Heart right ventricle (tissue), 16 donors: ENCODE measurements at places on chromosomes 2 and 18. TPM values are rescaled to one million over a fixed set of nuclear protein-coding genes. Genes with fewer than 3 reads are reported as not detected.

GRCh38 chr2:166468124-166469024, 25.7 kb downstream of the SCN7A start:
- DNase-seq, result no peak

GRCh38 chr2:238004077-238004830, 37.4 kb downstream of the UBE2F start:
- DNase-seq, result no peak

DNA sequence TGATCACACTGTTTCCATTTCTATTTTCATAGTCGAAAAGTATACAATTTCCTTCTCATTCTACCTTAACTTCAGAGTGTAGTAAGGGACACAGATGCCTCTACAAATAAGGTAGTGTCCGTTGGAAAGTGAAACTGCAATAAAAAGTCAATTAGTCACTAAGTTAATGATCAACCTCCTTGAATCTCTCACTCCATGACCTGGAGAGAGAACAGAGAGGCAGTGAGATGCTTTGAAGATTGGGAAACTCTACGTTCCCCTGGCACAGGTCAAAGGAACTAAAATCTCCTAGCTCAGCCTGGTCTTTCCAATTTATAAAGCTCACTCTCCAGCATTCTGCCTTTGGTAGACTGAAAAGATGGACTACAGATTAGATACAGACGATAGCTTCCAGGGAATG, 153.8 kb upstream of the ACAA2 start:
- DNase-seq, result no peak

DNA sequence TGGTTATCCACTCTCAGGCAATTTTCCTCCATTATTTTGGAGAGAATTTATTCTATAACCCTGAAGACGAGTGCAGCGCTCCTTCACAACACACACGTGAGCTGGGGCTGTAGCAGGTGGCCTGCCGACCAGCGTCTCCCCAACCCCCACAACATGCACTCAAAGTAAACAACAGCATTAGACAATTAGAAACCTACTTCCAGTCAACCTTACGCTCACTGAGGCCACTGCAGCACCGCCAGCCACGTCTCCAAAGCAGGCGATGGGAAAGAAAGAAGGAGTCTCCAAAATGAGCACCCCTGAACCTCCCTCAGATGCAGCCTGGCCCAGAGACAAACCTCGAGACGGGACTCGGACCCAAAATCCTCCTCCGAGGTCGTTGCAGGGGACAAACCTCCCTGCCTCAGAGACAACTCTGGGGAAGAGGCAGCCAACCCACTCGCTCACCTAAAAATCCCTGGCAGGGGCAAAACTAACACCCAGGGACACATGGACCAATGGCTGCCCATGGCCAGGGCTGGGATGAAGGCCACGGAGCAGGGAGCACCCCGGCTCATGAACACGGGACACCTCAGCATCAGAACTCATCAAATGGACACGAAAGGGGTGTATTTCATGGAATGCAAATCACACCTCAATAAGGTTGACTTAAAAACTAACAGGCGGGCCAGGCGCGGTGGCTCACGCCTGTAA, 2.6 kb downstream of the SLC66A2 start:
- no peak for DNase-seq

DNA sequence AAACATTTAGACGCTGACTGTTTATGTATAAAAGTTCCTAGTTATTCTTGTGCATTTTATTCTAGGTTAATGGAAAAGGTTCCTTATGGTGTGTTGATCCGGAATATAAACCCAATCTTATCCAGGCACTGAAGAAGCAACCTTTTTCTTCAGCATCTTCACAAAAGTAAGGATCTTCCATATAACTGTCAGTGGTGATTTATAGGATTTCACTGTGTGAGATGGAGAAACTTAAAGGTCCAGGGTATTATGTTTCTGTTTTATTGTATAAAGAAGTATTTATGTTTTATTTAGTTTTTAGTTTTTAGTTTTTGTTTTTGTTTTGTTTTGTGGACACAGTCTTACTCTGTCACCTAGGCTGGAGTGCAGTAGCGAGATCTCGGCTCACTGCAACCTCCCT, 171.0 kb upstream of the STON1 start:
- no peak for DNase-seq

- DNase-seq, result no peak
Measured at GRCh38 chr2:166784296-166784946, 103.9 kb upstream of the XIRP2 start.

- no peak for DNase-seq
Measured at GRCh38 chr2:184767059-184767458, 168.7 kb downstream of the ZNF804A start.

DNA sequence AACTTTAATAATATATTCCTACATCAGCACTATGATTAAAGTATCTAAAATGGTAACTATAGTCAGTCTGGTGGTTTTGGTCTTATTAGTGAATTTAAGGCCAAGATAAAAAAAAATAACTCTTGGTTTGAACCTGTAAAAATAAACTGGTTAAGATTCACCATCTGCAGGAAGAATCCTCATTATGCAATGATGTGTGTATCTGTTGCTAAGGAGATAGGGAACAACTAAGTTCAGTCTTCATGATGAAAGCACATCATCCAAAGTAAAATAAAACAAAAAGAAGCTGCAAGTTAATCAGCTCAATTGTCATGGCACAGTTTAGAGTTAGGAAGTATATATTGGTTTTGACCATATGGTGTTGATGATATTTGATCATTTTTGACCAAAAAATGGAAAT, 466.0 kb downstream of the NYAP2 start:
- no peak for DNase-seq

GRCh38 chr2:21231985-21232384, 108.2 kb downstream of the TDRD15 start:
- no peak for DNase-seq

DNA sequence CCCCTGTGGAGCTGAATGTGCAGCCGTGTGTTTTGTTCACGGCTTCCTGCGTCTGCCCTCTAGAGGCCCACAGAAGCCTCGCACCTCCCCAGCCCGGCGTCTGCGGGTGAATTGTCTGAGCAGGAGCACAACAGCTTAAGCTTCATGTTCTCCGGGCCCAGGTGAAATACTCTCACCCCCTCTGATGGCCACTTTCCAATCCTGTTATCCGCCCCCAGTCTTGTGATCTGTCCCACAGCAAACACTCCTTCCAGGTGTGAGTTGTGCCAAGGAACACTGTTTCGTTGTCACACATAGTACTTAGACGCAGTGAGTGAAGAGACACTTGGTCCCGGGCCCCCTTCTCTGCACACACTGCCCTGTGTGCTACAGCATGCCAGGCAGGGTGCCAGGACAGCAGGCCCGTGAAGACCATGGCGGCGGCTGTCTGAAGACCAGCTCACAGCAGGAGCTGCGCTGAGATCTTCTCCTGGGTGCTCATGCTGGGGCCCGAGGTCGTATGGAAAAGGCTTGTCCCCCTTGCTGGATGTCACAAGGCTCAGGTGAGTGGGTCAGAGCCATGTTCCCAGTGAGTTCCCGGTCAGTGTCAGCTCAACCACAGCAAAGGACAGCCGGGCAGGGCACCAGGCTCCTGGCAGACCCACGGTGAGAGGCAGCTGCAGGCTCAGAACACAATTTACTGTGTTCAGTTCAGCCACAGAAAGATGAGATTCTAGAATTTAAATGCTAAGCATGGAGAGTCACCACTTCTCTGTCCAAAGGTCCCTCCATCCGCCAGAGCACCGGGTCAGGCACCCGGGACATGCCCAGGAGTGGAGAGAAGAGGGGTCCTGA, 6.8 kb upstream of the PXDN start:
- peak; percentile 67 for DNase-seq

DNA sequence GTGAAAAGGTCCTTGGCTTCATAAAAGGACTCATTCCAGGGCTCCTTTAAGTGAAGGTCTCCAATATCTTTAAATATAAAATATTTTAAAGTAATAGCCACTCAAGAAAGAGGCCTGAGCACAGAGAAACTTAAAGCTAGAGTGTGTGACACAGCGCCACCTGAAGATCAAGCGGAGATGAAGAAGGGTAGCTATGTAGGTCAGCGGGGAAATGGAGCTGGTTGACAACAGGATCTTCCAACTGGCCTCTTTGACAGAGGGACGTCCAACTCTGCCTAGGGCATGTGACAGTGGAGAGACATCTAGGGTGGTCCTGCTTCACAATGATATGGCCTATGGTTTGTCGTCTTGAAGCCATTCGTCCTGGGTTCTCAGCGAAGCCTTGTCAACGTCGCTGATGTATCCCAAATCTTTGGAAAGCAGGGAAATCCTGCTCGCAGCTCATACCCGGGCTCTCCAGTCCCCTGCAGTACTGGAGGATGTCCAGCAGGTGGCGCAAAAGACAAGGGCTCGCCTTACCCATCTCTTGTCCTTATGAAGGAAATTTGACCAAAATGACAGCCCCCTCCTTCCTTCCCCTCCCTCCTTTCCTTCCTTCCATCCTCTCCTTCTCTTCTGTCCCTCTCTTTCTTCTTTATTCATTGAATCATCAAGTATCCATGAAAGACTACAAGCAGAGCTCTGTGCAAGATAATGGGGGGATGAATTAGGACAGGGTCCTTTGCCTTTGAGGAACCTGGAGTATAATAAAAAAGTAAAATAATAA, 59.6 kb downstream of the LONRF2 start:
- DNase-seq, result peak; percentile 65

DNA sequence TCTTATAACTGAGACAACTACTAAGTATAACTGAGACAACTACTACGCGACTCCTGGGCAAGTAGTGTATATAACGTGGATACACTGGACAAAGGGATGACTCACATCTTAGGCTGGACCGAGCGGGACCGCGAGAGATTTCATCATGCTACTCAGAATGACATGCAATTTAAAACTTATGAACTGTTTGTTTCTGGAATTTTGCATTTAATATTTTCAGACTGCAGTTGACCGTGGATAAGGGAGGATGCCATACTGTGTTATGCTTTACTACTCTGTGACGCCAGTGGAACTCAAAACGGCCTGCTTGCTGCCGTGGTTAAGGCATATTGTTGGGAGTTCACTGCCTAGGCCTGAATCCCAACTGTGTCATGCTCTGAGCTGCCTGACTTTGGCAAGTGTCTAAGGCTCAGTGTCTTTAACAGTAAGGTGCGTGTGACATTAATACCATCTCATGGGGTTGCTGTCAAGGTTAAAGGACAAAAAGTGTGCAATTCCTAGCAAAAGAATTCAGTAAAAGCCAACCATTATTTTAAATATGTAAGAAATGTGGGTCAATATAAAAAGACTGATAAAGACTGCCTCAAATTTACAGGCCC, 64.6 kb downstream of the BMP10 start:
- no peak for DNase-seq

DNA sequence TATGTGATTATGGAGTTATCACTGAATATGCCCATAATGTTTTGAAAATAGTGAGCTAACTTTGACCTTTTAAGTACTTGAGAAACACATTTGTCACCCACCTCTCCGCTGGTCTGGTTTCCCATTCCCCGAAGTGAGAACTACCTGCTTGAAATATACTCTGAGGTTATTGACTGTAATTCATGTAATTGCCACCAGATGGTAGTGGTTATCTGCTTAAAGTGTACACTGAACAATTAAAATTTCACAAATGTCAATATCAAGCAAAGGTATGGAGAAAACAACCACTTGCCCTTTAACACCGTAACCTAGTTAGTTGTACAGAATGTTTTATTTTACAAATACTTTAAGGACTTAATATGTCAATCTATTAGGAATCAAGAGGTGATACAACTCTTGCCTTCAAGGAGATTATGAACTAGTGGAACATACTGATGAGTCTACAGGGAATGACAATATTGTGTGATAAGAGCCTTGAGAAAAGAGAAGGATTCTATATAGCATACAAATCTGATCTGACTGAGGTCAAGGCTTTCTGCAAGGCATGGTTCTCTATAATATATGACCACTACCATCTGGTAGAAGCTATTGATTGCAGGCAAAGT, 316.8 kb upstream of the KCNH7 start:
- DNase-seq, result no peak

DNA sequence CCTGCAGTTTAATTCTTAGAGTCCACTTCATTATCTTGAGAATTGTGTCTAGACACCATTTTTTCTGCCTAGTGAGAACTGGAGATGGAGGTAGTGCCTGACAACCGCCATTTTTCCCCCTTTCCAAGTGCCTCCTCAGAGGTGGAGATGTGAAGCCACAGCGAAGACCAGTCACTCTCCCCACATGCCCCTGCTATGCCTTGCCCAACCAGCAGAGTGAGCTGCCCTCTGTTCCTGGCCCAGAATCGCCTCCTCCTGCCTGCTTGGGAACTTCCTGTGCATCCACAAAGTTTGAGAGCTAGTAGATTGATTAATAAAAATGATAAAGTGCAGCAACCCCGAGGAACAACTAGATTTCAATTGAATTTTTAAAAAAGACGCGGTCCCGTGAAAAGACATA, 123.3 kb downstream of the CLIP4 start:
- no peak for DNase-seq

DNA sequence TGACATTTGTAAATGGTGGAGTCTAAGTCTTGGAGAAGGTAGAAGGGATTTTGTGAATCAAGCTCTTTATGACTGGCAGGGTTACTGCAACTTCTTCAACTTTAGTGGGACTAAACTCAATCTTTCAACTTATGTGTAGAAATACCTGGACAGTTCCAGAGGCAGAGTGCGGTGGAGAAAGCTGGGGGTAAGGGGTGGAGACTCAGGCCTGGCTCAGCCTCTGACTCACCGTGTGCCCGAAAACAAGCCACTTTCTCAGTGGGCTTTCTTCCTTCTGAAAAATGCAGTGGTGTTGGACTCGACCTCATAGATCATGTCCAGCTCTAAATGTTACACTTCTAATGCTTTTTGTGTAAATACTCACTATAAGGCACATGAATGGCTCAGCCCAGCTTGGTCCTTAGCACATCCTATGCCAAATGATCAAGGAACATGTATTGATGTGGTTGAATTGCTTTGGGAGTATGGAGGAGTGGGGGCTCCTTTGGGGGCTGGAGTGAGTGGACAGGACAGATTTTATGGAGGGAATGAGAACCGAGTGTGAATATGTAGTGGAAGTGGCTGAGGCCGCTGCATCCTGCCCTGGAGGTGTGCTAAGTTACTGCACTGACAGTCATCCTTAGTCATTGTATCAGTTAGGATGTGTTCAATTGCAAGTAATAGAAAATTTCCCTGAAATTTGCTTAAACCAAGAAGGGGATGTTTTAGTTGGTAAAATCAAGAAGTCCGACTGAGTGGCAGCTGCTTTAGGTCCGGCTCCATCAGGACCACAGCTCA, 32.2 kb upstream of the IGFBP5 start:
- DNase-seq, result no peak

GRCh38 chr2:112690853-112691401, 29.9 kb upstream of the NT5DC4 start:
- peak; percentile 47 for DNase-seq

The TRIB2 gene
- 31.7 TPM for polyA plus RNA-seq

The LYPD6B gene
- polyA plus RNA-seq, result not detected

The CENPA gene
- polyA plus RNA-seq, result 0.25 TPM

The BMP10 gene
- not detected for polyA plus RNA-seq

The TRIM54 gene
- polyA plus RNA-seq, result 568 TPM

The HOXD10 gene
- polyA plus RNA-seq, result not detected

The MC4R gene
- polyA plus RNA-seq, result not detected

The RAB6D gene
- not detected for polyA plus RNA-seq

The CXCR1 gene
- polyA plus RNA-seq, result 0.10 TPM

The TMEM247 gene
- polyA plus RNA-seq, result not detected

The IER3IP1 gene
- polyA plus RNA-seq, result 14.6 TPM

The DLX1 gene
- 0.10 TPM for polyA plus RNA-seq

The HS6ST1 gene
- 10.5 TPM for polyA plus RNA-seq

The MFSD2B gene
- 0.20 TPM for polyA plus RNA-seq
